ENCODE measurements at places on chromosomes 2 and 18.

DNA sequence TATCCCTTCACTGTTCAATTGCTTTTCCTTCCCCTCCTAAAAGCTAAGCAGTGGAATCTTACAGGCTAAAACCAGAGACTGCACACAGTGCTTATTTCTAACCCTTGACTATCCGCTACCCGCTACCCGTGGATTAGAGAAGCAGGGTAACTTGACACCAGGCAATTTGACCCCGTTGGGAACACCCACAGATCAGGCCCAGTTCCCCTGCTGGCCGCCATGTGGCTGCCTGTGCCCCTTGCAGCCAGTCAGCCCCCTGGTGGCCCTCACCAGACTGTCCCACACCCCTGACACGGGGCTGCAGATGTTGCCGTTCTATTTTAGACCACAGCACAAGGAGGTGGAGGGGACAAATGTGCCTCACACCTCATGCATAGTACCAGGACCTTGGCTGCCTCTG, 74.8 kb downstream of the TXNL1 start:
- no peak for DNase-seq

DNA sequence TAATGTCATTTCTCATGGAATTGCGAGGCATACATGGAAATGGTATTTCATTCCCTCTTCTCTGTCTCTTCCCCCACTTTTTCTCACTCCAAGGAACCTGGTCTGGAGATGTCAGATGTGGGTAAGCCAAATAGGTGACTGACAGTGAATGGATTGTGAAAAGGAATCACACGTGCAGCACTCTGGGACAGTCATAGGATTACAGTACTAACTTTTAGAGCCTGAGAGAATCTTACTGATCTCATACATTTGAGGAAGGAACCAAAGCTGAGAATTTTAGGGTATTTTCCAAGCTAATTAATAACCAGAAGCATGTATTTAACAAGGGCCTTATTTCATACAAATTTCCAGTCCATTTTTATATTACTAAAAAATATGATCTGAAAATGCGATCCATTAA, 58.1 kb upstream of the ERBB4 start:
- no peak for DNase-seq

DNA sequence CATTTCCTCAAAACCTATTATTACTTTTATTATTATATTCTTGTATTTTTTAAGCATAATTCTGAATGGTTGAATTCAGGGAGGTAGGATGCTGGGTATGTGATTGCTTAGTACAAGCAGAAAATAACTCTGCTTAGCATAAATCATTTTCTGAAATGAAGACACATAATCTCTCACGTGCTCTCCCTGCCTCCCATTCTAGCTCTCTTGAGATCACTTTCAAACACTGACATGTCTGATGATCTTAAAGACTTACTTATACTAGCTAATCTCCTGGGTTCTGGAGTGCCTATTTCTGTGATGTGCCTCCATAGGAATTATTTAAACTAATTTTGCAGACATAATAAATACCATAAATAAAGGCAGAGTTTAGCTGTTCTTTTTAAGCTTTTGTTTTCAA, 1136.0 kb downstream of the SUCLG1 start:
- no peak for DNase-seq

- no peak for DNase-seq
Measured at GRCh38 chr2:3154700-3155099, 222.9 kb downstream of the EIPR1 start.

DNA sequence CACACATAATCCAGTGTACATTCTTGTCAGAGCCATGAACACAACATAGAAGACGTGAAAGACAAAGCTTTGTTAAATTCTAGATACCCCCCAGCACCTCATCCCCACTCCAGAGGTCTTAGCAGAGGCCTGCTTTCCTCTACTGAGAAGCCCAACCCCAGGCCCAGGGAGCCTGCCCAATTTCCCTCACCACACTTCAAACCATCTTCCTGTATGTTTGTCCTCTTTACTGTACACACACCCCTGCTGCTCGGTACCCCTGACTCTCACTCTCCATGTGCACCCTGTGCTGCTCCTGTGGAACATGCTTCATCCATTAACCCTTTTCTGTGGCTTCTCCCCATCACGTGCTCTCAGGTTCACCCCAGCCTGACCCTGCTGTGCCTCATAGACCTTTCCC, 37.2 kb downstream of the BOLA3 start:
- no peak for DNase-seq

- DNase-seq, result no peak
Measured at GRCh38 chr2:188519136-188519535, 227.5 kb downstream of the GULP1 start.

DNA sequence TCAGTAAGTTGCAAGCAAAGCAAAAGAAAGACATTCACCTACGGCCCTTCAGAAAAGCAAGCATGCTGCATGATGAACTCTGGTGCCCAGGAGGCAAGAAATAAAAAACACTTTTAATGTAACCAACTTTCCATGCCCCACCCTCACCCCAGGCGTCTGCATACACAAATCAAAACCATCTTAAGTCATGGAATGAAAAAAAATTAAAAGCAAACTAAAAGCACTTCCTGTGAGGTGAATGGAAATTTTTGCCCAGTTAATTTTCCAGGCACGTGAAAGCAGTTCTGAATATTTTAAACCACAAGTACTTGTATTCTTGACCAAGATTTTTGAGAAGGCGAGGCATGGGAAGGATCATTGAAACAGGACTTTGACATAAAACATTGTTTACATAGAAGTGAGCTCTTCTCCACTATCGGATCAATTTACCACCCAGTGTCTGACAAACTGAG, 2.5 kb upstream of the ICOS start:
- DNase-seq, result peak; percentile 12

GRCh38 chr2:98172951-98173350, 86.0 kb downstream of the VWA3B start:
- no peak for DNase-seq

- no peak for DNase-seq
Measured at GRCh38 chr2:179701524-179702110, 159.8 kb downstream of the ZNF385B start.

- DNase-seq, result no peak
Measured at GRCh38 chr2:1591461-1591770, 152.9 kb downstream of the PXDN start.

- no peak for DNase-seq
Measured at GRCh38 chr2:181764095-181764963, 84.0 kb upstream of the NEUROD1 start.

DNA sequence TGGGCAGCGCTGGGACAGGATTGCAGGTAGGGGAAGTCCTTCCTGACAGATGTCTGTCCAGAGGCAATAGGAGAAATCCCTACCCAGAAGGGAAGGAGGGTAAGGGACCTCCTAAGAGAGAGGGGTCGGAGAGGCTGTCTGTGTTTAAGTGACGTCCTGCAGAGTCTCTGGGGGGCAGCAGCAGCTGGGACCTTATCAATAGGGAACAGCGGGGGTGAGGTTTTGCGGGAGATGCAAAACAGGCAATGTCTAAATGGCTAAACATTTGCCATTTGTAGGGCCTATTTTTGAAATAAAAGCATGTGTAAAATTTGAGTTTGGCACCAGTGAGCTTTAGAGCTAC, 108.7 kb upstream of the HS6ST1 start:
- DNase-seq, result no peak

GRCh38 chr2:239065962-239066361, 218.1 kb downstream of the TWIST2 start:
- no peak for DNase-seq

GRCh38 chr2:208033701-208034502, 8.6 kb upstream of the PLEKHM3 start:
- DNase-seq, result peak; percentile 32

DNA sequence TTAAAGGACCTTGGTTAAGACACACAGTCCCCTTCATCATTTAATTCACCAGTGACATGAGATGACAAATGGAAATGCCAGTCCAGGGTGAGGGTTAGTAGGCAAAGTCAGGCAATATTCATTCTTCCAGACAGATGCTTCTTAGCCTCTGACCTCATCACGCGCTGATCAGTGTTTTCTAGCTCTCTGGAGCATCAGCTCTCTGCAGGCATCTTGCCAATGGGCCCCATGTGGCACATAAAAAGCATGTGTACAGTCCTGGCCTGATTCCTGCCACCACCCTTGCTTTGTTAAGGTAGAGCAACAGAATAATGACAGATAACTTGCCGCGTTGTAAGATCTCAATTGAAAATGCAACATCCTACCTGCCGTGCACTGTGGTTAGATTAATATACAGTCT, 20.3 kb upstream of the NPAS2 start:
- DNase-seq, result no peak

DNA sequence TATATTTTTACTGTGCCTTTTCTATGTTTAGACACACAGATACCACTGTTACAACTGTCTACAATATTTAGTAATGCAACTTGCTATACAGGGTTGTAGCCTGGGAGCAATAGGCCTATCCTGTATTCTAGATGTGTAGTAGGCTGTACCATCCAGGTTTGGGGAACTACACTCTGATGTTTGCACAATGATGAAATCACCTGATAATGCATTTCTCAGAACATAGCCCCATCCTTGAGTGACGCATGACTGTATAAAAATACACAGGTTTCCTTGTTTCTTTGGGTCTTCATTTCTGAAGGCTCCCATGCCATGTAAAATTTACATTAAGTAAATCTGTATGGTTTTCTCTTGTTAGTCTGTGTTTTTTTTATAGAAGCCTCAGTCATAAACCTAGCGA, 270.9 kb upstream of the SKOR2 start:
- DNase-seq, result no peak

DNA sequence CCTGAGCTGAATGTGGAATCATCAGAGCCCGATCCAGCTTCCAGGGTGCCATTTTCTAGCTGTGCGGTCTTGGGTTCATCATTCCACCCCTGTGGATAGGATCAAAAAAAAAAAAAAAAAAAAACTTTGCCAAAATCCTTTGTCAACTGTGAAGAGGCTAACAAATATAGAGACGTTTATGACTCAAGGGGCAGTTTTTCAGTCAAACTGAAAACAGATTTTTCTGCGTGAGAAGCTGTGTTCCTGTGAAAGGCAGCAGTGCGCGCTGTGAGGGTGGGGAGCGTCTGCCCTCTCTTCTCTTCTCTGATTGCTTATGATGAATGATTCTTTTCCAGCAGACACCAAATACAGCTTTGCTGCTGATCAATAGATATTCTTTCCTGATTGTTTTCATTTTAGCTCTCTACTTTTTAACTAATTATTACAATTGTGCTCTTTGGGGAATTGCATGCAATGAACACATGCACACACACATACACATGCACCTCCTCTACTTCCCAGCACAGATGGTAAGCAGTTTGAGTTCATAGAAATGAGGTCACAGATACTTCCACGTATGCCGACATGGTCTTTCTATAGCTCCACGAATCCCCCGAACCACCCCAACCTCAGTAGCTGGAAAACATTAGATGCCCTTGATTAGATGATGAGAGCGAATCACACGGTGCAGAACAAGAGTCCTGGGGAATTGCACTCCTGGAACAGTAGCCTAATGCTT, 175.4 kb downstream of the NRP2 start:
- no peak for DNase-seq

- peak; percentile 4 for DNase-seq
Measured at GRCh38 chr2:174901075-174901474, 104.1 kb downstream of the CHN1 start.

DNA sequence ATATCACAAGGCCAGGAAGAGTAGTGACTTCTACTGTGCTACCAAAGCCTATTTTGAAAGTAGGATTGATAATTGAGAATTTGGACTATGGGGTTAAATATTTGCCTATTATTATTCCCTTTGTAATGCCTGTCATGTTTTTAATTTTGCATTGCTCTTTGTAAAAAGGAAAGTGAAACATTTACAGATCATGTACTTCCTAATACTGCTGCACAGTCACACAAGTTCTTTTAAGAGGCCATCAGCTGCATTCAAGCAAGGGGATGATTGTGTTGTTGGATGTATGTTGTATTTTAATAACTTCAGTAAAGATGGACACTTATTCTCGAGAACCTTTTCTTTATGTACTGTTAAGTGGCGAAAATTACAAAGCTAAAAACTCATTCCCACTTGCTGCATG, 70.1 kb downstream of the PLEKHA3 start:
- no peak for DNase-seq

DNA sequence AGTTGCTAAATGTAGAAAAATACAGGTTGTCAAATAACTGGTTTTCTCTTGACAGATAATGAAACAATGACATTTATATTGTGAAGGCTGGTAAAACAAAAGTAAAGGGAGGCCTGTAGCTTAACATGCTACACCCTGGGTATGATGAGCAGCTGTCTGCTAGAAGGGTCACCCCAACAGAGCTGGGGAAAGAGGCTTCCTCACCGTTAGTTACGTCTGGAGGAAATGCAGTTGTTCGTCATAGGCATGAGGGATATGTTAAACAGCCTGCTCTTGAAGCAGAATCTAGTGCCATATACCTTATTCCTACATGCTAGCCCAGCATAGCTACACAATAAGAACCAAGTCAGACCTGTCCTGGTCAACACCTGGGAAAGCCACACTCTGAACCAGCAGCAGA, 49.9 kb downstream of the LPIN2 start:
- DNase-seq, result peak; percentile 73

GRCh38 chr2:106827158-106827557, 58.8 kb downstream of the ST6GAL2 start:
- DNase-seq, result no peak

GRCh38 chr18:57141208-57142129, 5.4 kb upstream of the BOD1L2 start:
- DNase-seq, result no peak

DNA sequence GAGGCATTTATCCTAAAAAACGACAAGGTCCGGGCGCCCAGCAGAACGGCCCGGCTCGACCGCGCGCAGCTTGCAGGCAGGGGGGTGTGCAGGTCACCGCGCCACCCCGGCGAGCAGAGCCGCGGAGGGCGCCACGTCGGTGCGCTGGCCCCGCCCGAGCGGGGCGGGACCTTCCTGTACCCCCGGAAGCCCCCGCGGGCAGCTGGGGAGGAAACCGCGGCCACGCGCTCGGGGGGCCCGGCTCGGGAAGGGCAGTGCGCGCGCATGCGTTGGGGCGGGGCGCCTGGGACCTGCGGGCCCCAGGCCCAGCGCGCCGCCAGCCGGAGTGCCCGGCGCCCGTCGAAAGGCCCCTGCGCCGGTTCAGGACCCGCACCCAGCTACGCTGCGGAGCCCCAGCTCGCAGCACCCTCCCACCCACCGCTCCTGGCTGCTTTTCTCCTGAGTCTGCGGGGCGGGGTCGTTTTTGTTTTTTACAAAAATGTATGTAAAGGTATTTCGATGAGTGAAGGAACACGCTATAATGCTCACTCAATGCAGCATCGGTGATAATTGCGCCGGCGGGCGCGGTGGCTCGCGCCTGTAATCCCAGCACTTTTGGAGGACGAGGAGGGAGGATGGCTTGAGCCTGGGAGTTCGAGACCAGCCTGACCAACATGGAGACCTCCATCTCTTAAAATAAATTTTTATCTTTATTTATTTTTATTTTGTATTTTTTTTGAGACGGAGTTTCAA, 47.7 kb upstream of the POMC start:
- peak; percentile 89 for DNase-seq

GRCh38 chr2:175823002-175823706, 178.9 kb downstream of the LNPK start:
- no peak for DNase-seq

GRCh38 chr2:109160714-109161440, 31.9 kb downstream of the SH3RF3 start:
- DNase-seq, result no peak

- DNase-seq, result no peak
Measured at GRCh38 chr2:96353606-96354101, 18.1 kb downstream of the NCAPH start.

DNA sequence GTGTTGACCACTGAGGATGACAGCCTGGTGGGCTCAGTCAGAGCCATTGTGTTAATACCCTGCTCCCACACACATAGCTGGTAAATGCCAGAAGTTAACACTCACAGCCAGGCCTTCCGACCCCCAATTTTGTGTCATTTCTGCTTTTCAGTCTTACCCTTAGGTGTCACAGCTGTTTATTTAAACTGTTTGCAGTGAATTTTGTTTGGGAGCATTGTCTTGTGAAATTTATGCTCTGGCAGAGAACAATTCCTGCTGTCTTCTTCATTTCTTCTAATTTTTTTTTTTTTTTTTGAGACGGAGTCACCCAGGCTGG, 8.2 kb downstream of the LPIN1 start:
- DNase-seq, result no peak
